ENCODE measurements at places on chromosomes 4 and X.

DNA sequence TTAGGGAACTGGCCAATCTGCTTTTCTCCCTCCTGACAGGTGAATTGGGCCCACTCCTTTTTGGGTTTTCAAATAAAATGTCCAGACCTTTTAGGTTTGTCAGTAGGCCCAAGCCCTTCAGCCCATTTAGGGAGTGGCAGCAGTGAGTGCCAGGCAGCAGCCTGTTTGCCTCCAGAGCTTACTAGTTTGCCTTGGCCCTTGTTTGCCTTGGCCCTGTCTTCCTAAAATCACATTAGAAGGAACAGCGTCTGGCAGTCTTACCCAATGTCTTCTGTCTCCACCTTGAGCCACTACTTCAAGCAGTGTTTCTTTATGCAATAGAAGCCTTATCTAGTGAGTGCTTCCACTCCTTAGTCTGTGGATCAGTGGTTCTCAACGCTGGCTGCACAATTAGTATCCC, 117.1 kb downstream of the TMEM164 start:
- no peak for DNase-seq

DNA sequence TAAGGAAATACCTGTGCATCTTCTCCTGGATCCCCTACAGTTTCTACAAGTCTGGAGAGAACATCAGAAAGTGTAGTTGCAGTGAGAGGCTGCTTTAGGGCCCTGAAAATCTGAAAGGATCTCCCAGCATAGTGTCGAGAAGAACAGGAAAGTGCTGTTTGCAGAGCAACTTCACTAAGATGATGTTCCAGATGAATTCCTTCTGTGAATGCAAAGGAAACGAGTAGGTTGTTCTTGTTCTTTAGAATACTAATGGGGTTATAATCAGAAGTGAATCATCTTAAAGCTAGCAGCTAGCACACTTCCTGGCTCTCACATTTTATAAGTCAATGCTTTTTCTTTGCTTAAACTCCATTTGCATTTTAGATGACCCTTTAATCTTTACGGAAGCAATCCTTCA, 53.7 kb downstream of the ZAR1 start:
- no peak for DNase-seq

GRCh38 chr4:180336494-180337090, 1906.6 kb upstream of the TENM3 start:
- DNase-seq = no peak

DNA sequence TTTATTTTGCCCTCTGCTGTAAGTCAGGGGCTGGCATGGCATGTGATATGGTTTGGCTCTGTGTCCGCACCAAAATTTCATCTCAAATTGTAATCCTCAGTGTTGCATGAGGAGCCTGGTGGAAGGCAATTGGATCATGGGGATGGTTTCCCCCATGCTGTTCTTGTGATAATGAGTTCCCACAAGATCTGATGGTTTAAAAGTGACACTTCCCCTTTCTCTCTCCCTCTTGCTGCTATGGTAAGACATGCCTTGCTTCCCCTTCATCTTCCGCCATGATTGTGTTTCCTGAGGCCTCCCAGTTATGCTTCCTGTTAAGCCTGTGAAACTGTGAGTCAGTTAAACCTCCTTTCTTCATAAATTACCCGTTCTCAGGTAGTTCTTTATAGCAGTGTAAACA, 72.0 kb upstream of the MSX1 start:
- no peak for DNase-seq

DNA sequence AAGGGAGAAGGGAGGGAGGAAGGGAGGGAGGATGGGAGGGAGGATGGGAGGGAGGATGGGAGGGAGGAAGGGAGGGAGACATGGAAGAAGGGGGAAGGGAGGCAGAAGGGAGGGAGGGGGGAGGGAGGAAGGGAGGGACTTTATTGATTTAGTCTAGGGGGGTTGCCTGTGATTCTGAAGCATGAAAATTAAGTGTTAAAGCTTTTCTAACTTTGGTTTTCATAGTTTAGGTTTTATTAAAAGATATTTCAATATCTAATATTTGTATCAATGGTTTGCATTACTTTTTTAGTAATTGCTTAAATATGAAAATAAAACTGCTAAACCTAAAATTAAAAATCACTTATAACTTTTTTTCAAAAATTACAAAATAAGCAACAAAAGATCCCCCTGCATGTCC, 2.4 kb downstream of the PALLD start:
- DNase-seq = no peak

- peak; percentile 33 for DNase-seq
Observed at GRCh38 chr4:13476915-13477314, 7.2 kb downstream of the RAB28 start.

GRCh38 chrX:125219852-125220251, 99.8 kb upstream of the TEX13C start:
- no peak for DNase-seq

DNA sequence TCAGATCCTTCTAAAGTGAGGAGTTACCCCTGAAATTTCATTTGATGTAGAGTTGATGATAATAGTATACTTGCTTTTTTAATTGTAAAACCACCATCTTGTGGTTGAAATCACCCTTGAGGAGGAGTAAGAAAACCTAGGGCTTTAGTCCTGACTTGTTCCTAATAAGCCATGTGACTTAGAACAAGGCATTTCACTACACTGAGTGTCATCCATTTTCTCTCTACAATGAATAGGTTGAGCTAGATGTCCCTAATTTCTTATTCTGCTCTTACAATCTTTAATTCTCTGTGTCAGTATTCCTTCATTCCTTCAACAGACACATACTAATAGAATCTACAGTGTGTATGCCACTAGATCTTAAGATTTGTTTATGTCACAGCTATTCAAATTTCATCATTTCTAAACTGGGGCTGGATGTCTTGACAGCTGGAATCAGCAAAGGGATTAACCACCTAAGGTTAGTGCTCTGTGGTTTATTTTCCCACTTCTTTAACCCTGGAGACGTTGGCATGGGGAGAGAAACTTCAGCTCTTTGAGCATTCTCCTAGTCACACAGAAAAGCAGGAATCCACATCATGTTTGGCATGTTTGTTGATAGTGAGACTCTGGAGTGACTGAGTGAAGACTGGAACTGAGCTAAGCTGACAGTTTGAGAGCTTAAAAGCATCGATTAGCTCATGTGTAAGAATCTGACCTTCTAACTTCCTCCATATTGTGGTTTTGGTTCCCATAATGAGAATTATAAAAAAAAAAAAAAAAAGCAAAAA, 246.3 kb downstream of the NDST4 start:
- no peak for DNase-seq

GRCh38 chr4:71110499-71110898, 117.0 kb downstream of the DCK start:
- no peak for DNase-seq

- no peak for DNase-seq
Observed at GRCh38 chr4:138414202-138414601, 172.1 kb upstream of the SLC7A11 start.

DNA sequence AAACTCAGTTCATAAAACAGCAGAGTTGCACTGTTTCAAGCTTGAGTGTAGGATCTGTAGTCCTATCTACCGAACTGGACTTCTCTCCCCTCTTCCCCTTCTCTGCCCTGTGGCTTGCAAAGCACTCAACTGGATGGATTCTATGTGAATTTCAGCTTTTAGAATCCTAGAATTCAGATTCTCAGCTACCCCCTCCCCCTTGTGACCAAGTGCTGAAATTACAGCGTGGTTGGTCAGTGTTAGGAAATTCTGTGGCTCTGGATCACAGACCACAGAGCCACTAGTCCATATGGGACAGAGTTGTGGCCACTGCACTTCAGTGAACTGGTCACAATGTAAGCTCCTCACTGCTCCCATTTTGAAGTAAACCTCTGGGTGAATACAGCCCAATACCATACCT, 64.6 kb upstream of the TRPC5 start:
- DNase-seq = no peak

DNA sequence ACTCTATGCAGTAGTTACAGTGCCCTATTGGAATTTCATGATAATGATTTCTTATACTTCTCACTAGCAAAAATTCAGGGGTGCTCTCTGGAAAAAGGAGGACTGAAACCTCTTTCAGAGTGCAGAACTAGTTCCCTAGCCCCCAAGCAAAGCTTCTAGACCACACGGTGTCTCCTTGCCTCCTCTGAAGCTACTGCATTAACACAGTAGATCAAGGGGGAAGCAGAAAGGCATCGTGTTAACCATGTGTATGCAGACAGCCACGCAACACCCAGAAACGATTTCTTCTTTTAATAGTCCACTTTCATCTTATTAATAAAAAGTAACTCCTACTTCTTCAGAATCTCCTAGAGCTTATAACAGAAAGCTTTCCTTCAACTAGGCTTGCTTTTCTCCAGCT, 44.7 kb downstream of the MAML3 start:
- DNase-seq = no peak

Measured in amniotic stem cell (primary cell).